ENCODE measurements at places on chromosomes 7 and 10.

GRCh38 chr10:47145290-47145934, 154.6 kb upstream of the GDF10 start:
- DNase-seq = no peak

DNA sequence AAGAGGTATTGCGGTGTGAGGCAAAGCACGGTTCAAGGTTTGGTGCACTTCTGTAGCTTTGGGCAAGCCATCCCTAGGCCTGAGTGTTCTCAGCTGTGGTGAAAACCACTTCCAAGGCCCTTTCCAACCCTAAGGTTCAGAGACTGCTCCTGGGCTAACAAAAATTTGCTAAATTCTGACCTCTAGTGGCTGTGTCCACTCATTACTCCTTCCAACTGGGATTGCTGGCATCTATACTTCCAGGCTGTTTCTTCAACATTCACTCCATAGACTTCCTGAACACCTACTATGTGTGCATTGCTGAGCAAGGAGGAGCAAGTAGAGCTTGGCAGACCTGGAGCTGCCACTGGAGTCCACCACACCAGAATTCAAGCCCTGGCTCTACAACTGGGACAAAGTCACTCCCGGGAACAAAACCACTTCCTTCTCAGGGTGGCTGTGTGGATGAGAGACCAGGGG, 29.3 kb upstream of the SH3PXD2A start:
- no peak for DNase-seq

DNA sequence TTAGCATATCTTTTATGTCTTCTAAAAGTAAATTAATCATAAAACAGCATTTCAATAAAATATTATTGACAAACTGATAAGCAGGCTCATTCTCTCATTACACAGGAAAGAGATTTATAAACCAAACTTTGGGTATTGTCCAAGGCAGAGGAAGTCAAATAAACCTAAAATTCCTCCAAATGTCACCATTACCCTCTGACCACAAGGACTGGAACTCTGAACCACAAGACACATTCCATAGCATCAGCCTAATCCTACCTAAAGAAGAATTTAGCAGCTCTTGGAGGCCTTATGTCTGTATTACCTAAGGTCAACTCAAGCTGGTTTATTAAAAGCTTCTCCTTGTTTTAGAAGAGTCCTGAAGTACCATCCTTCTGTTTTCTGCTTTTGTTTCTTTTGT, 82.4 kb upstream of the SLC13A1 start:
- no peak for DNase-seq

- DNase-seq = no peak
Measured at GRCh38 chr7:142637240-142637639, 112.0 kb upstream of the PRSS1 start.

- no peak for DNase-seq
Measured at GRCh38 chr10:89369156-89370105, 8.4 kb upstream of the IFIT1B start.

DNA sequence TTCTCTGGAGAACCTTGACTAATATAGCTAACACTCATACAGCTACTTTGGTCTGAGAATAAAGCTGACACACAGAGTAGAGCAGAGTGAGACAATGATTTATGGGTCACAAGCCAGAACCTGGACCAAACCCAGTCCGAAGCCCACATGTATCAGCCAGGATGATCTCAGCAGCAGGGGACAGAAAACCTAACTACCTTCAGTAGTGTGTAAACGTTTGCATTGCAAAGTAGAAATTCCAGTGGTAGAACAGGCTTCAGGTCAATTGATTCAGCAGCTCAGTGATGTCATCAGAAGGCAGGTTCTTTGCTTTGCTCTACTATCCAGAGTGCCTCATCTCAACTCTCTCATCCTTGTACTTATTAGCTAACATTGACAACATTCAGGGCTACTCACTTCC, 62.5 kb upstream of the PALS2 start:
- DNase-seq = no peak

GRCh38 chr10:79385804-79386531, 38.7 kb downstream of the PPIF start:
- DNase-seq = no peak

DNA sequence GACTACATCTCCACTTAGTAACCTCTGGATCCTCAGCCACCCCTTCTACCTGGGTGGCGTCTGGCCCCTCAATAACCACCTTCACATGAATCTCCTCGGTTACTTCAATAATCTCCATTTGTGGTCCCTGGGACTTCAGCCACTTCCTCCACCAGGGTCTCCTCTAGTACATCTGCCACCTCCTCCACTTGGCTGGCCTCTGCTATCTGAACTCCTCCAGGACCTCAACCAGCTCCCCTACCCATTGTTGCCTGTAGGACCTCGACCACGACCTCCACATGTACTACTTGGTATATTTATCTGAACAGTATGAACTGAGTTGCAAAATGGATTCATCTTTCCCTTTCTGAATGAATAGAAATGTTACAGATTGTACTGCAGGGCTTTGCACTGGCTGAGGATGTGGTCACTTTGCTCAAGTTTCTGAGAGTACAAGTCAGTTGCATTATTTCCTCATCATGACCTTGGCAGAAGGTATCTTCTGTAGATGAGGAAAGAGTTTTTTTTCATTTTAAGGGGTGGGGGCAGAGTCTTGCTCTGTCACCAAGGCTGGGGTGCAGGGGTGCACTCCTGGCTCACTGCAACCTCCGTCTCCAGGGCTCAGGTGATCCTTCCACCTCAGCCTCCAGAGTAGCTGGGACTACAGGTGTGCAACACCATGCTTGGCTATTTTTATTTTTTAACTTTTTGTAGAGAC, 36.0 kb downstream of the MAT1A start:
- no peak for DNase-seq

- DNase-seq = no peak
Measured at GRCh38 chr7:112084520-112084971, 121.7 kb downstream of the DOCK4 start.

DNA sequence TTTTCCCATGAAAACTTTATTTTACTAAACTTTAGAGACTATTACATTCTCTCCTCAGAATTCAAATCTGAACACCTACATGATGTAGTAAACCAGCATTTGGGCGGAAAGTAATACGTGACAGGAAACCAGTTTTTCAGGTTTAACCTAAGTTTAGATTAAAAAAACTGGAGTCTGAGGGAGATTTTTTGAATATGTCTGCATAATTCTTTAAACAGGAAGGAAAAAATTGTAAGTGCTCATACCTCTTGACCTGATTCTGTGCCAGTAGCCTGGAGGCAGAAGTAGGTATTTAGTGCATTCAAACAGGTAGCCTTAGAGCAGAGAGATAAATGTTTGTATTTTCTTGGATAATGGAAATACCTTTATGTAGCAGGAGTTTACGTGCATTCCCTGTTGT, 224.3 kb downstream of the MDFIC start:
- DNase-seq = no peak

DNA sequence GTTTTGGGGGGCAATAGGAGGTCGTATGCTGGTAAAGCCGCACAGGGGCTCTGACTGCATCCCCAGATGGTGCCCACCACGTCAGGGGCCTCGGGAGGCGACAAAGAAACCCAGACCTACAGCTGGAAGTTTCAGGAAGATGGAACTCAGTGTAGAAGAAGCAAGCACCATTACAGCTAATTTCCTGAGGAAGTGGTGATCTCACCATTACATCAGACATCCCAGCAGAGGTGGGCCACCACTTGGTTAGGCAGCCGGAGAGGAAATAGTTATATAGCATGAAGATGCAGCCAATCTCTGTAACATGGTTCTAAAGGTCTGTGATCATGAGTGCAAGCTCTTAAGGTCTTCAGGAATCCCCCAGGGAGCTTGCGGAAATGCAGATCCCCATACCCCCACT, 127.3 kb upstream of the PCBD1 start:
- no peak for DNase-seq

GRCh38 chr10:90167174-90168064, 466.0 kb downstream of the KIF20B start:
- no peak for DNase-seq

- DNase-seq = no peak
Measured at GRCh38 chr7:104933022-104933421, 81.0 kb upstream of the KMT2E start.

GRCh38 chr10:101066146-101066895, 4.5 kb downstream of the KAZALD1 start:
- DNase-seq = peak; percentile 25

- DNase-seq = no peak
Measured at GRCh38 chr7:158074896-158075632, 512.6 kb downstream of the PTPRN2 start.

- DNase-seq = no peak
Measured at GRCh38 chr10:4807761-4808507, 18.1 kb upstream of the AKR1E2 start.

DNA sequence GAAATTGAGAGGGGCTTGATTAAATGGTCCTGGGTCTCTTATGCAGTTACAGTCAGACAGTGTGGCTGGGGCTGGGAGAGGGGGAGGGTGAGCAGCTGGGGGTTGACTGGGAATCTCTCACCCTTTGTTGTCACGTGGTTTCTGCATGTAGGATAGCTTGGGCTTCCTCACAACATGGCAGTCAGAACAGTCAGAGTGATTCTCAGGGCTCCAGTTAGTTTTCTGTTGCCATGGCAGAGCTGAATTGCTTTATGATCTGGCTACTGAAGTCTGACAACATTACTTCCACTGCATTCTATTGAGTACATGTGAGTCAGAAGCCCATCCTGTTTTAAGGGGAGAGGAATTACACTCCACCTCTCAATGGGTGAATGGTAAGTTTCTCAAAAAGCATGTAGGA, 102.7 kb downstream of the WDR11 start:
- no peak for DNase-seq

DNA sequence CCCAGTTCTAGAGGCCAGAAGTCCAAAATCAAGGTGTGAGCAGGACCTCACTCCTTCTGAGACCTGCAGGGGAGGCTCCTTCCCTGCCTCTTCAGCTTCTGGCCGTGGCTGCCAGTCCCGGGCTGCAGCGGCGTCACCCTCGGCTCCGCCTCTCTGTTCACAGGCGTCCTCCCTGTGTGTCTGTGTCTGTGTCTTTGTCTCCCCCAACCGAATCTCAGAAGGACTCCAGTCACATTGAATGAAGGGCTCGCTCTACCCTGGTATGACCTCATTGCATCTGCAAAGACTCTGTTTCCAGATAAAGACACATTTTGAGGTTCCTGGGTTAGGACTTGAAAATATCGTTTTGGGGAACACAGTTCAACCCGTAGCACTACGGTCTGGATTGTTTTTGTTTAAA, 33.1 kb upstream of the GALNT11 start:
- DNase-seq = peak; percentile 0

DNA sequence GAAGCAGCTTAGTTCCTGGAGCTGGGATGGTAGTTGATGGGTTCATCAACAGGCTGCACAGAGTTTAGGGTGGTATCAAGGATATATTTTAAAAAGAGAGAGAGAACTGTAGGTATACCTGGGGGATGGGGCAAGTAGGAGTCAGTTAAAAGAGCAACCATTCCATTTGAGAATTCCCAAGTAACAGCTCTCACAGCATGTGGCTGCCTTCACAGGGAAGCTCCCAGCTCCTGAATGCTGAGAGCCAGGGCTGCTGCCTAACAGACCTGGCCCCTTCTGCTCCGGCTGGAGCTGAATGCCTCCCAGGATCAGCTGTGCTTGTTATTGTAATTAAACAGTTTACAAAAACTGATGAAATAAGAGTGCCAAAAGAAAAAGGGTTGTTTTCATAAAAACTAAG, 58.8 kb upstream of the GPR26 start:
- DNase-seq = no peak

DNA sequence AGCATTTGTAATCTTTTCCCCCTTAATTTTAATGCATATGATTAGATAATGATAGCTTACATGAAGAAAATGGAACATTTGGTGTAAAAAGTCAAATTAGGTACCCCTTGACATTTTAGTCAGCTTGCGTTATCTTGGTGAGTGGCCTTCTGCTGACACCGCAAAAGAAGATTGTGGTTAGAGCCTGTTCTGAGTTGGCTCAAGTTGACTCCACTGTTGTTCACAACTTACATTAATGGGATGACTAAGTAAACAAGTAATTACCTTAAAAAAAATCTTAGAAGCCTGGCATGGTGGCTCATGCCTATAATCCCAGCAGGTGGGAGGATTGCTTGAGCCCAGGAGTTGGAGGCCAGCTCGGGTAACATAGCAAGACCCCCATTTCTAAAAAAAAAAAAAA, 24.2 kb downstream of the TRRAP start:
- DNase-seq = no peak

GRCh38 chr10:98855403-98856189, 380.1 kb downstream of the HPSE2 start:
- no peak for DNase-seq

DNA sequence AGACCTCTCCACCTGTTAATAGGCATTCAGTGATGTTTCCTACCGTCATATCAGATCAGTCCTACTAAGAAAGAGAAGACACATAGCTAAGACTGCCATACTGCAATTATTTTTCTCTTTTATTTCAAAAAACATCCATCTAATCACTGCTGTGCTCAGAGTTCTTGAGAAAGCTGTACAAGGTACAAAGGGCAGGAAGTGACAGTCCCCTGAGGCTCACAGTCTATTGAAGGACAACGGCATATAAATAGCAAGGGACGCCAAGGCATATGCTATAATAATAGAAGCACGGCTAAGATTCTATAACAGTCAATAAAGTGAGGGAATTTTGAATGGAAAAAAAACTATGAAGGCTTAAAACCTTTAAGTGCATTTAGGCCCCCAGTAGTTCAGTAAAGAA, 415.3 kb upstream of the NRP1 start:
- no peak for DNase-seq

DNA sequence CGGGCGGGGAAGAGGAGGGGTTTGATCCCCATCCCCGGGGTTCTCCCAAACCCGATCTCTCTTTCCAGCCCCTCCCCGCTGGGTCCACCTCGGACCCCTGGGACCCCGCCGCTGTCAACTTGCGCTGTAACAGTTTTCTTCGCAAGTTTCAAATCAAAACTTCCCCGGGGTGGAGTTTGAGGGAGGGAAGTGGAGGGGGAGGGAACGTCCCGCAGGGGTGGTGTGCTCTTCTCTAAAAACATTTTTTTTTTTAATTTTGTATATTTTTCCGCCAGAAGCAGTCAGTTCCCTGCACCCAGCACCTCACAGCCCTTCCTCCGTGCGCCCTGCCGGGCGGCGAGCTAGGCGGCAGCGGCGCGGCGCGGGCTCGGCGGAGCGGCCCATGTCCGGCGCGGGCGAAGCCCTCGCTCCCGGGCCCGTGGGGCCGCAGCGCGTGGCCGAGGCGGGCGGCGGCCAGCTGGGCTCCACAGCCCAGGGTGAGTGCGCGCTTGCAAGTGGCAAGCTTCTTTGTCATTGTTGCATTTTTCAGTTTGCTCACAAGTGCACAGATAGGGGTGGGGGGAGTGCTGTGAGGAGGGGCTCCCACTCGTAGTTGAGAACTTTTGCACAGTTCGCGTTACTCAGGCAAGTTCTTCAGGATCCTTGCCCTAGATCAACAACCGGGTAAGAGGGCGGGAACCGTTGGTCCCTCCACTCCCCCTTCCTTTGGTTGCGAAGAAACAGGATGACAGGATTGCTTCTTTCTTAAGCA, 933 bp downstream of the MDFIC start:
- peak; percentile 41 for DNase-seq

DNA sequence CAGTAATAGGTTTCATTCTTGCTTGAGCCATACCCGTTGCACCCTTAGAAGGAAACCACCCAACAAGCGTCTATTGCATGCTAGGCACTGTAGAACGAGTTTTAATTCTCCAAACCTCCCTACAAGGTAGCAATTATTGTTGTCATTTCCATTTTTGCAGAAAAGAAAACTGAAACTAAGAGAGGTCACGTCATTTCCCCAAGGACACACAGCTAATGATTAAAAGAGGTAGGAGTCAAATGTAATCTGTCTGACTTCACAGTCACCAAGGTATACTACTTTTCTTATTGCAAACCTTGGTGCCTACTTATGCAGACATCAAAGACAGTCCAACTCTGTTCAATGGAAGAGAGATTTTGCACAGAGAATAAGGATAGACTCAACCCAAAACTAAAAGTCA, 49.1 kb upstream of the C1QL3 start:
- DNase-seq = no peak

GRCh38 chr7:129122751-129123509, 21.6 kb upstream of the TSPAN33 start:
- no peak for DNase-seq

Measured in effector memory CD4-positive, alpha-beta T cell (primary cell).